ENCODE measurements at places on chromosomes 4 and X. TPM values are rescaled to one million over a fixed set of nuclear protein-coding genes. Genes with fewer than 3 reads are reported as not detected.

GRCh38 chr4:14771094-14771493 is 231.2 kb upstream of the CPEB2 start:
- DNase-seq, result no peak

GRCh38 chr4:6200922-6201362 is 593 bp upstream of the JAKMIP1 start:
- no peak for DNase-seq

GRCh38 chr4:146029939-146030710 is 91.5 kb upstream of the ZNF827 start:
- DNase-seq, result no peak

DNA sequence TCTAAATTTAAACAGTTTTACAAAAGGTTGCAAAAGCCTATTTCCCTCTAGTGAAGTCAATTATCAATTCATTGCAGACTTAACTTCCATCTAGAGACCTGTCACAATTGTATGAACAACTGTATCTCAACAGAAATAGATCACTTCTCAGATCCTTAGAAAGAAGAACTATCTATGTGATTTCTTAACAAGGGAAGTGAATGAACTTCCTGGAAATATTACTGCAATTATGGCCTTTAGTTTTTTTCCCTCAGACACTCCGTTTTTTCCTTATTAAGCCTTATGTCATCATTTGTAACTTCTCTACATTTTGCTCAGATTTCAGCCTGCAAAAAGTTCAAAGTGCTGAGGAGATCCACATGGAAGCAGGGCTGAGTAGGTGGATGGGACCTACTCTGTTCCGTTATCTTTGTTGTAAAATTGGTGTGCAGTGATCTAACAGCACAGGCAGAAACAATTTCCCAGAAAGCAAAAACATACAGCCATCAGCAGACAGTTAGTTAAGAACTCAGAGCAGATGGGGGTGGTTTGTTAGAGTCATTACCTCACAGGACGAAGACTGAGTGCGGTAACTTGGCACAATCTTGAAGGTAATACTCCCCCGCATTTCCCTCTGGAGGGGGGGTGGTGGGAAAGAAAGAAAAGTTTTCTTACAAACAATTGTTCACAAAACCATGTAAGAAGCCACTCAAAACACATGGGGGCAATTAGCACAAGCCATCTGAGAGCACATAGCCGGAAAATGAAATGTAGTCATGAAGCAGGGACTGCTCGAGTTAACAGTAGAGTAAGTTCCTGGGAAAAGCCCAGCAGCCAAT is 112.3 kb downstream of the NYX start:
- DNase-seq, result no peak

GRCh38 chrX:11678158-11678557 is 12.4 kb upstream of the ARHGAP6 start:
- DNase-seq, result no peak

DNA sequence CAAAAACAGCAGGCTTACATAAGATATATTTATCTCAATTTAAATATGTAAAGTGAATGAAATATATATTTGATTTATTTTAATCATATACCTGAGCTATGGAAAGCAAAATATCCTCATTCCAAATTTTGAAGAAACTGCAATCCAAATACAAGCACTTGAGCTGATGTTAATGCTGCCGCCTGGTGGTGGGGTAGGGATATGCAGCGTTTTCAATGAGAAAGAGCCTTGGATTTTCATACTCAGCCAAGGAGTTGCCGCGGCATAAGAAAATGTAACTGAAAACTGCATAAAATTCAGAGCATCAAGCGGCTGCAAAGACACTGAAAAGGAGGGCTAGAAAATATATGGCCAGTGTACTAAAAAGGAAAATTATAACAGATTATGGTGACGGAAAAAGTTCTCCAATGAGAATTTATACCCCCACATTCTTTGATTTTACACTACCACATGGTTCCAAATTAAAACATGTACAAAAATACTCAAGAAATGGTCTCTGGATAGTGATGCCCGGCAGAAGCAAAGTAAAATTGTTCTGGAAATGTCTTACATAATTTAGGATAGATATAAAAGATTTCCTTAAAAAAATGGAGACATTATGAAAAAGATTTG is 660.3 kb upstream of the PITX2 start:
- peak; percentile 89 for DNase-seq

- no peak for DNase-seq
Observed at GRCh38 chr4:11791797-11792196, 363.1 kb upstream of the HS3ST1 start.

DNA sequence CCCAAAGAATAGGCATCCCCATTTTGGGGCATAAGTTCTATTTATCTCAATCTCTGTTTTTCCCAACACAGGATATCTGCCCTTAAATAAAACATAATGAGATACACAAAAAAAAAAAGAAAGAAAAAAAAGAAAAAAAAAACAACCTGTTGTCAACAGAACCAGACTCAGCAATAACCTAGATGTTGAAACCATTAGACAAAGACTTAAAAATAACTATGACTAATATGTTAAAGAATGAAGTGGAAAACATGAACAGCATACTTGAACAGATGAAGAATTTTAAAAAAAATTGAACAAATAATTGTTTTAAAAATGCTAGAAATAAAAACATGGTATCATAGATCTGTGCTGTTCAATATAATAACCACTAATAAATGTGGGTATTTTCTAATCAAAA is 93.4 kb upstream of the RXFP1 start:
- DNase-seq, result no peak

DNA sequence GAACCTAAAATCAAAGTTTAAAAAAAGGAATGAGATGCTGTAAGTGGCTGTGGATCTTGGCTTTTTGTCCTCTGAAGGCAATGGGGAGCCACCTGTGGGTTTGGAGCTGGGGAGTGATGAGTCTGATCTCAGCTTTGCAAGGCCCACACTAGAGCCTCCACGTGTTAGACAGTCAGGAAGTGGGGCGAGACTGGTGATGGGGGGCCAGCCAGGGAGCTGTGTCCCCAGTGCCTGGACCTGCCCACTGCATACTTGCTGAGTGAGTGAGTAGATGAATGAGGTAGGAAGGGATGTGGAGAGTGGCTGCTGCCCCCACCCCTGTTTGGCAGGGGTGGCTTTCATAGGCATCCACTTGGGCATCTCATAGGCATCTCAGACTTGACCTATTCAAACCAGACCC is 84.0 kb downstream of the NHSL2 start:
- DNase-seq, result no peak

DNA sequence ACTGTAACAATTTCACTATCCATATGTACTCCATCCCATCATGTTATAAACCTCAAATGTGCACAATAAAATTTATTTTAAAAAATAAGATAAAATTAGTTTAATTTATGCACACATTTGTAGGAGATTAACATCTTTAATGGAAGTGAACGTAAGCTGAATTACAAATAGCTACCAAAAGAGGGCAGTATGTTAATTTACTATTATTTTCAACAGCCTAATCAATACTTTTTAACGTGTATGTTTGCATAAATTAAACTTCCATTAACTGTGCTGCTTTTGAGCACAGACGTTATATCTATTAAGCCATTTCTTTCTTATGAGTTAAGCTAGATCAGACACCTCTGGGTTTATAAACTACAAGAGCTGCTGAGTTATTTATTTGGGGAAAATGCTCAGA is 56.5 kb upstream of the PHKA2 start:
- DNase-seq, result no peak

DNA sequence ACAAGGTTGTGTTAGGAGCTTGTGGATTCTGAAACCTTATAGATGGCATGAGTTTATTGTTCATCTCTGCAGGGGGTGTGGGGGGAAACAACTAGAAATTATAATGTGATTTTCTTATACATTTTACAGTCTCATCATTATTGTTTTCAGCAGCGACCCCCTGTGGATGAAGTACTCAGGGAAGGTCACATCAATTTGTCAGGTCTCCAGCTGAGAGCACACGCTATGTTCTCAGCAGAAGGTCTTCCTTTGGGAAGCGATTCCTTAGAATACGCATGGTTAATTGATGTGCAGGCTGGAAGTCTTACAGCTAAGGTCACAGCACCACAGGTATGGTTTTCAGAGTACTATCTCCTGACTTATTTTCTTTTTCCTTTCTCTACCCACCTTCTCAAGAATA is 72.2 kb downstream of the BLTP1 start:
- peak; percentile 52 for DNase-seq

- no peak for DNase-seq
Observed at GRCh38 chrX:41096339-41096955, 11.2 kb downstream of the USP9X start.

LIN54 gene
- total RNA-seq, result 18.1 TPM

Measured in endodermal cell (in vitro differentiated cells).